Spinal cord (tissue), 10 donors: ENCODE measurements at places on chromosomes 5 and 9. TPM values are rescaled to one million over a fixed set of nuclear protein-coding genes. Genes with fewer than 3 reads are reported as not detected.

LCN10 gene
- total RNA-seq: not detected

CNTNAP3 gene
- 22.5 TPM for total RNA-seq

TMEM167A gene
- total RNA-seq: 80.1 TPM

ARID3C gene
- 1.1 TPM for total RNA-seq

PCDHGA8 gene
- total RNA-seq: 5.6 TPM

ADGRD2 gene
- 0.50 TPM for total RNA-seq

HBEGF gene
- total RNA-seq: 12.3 TPM

CYLC2 gene
- not detected for total RNA-seq

UBE2QL1 gene
- total RNA-seq: 9.3 TPM

LOX gene
- total RNA-seq: 22.5 TPM

TMEM174 gene
- total RNA-seq: not detected

CCL21 gene
- total RNA-seq: 0.44 TPM

FOXD4L5 gene
- total RNA-seq: 0.22 TPM

CTXN3 gene
- total RNA-seq: 19.9 TPM

MARVELD2 gene
- 12.9 TPM for total RNA-seq

COQ4 gene
- total RNA-seq: 20.6 TPM

IL3 gene
- not detected for total RNA-seq

ZNF883 gene
- 14.9 TPM for total RNA-seq

EFCAB9 gene
- not detected for total RNA-seq

TXNDC15 gene
- total RNA-seq: 86.8 TPM

ARL14EPL gene
- not detected for total RNA-seq

SPATA31D4 gene
- not detected for total RNA-seq

TLX3 gene
- total RNA-seq: 2.0 TPM
